Activated CD4-positive, alpha-beta memory T cell treated with anti-CD3 and anti-CD28 coated beads, Interleukin-2, amount 10 ng/mL, durations not matched to agents 7 days and 5 days (primary cell): ENCODE measurements at places on chromosomes 3 and 15. TPM values are rescaled to one million over a fixed set of nuclear protein-coding genes. Genes with fewer than 3 reads are reported as not detected.

Gene ROPN1
- not detected for total RNA-seq

Gene CCR9
- total RNA-seq: 0.28 TPM

Gene SLCO2A1
- total RNA-seq: not detected

Gene THPO
- total RNA-seq: not detected

Gene ERICH6
- total RNA-seq: 0.81 TPM

Gene RETNLB
- not detected for total RNA-seq

Gene MST1R
- 1.5 TPM for total RNA-seq

Gene CDAN1
- total RNA-seq: 22.1 TPM

DNA sequence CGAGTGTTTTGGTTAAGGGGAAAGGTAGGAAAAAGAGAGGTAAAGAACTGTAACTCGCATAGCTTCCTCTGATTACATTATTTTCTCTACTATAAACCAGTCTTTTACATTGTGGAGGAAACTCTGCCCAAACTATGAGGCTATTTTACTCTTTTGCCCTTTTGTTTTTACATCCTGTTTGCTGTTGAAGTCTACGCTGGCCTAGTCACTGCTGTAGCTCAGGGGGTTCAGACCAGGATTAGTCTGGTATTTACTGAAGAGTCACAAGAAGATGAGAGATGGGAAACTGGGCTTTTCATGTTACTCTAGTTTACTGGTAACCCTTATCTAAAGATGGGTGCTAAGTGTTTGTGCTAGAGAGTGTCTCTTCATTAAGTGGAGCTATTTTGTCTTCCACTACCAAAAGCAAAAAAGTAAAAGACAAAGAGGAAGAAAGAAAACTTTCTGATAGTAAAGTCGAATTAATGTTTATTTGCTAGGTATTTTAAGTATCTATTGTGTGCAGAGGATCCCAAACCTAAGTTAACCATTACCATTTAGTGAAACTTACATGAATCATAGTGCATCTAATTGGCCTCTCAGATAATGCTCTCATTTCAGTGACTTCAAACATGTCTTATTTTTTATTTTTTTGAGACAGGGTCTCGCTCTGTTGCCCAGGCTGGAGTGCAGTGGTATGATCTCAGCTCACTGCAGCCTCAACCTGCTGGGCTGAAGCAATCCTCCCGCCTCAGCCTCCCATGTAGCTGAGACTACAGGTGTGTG is 10.9 kb downstream of the RARB start:
- no peaks in the 10 kb centered on the region for H3K4me1 ChIP-seq
- no peak overlapping the region for H3K27ac ChIP-seq
- H3K27me3 ChIP-seq: no peaks in the 10 kb centered on the region

- peak; percentile 23 for DNase-seq
- H3K4me3 ChIP-seq: no peak overlapping the region
- H3K36me3 ChIP-seq: peaks cover 39% of the 10 kb centered on the region
- peaks cover 24% of the 10 kb centered on the region for H3K4me1 ChIP-seq
These were observed 61.7 kb downstream of the IL1RAP start for GRCh38 chr3:190575437-190576185.

GRCh38 chr3:133924041-133924440 is 28.4 kb upstream of the RAB6B start:
- DNase-seq: no peak
- H3K4me1 ChIP-seq: peaks cover 9% of the 10 kb centered on the region
- no peak overlapping the region for H3K27ac ChIP-seq
- peaks cover 45% of the 10 kb centered on the region for H3K27me3 ChIP-seq
- H3K4me3 ChIP-seq: no peak overlapping the region

GRCh38 chr15:45134682-45135604 is 5.1 kb downstream of the DUOX1 start:
- no peak for DNase-seq
- H3K27ac ChIP-seq: no peak overlapping the region
- H3K27me3 ChIP-seq: peaks cover 43% of the 10 kb centered on the region
- H3K4me1 ChIP-seq: peaks cover 15% of the 10 kb centered on the region
- H3K36me3 ChIP-seq: no peaks in the 10 kb centered on the region

- no peaks in the 10 kb centered on the region for H3K36me3 ChIP-seq
- H3K4me3 ChIP-seq: no peak overlapping the region
These were observed 260.6 kb downstream of the GOLGA6L6 start for GRCh38 chr15:20280933-20281463.

DNA sequence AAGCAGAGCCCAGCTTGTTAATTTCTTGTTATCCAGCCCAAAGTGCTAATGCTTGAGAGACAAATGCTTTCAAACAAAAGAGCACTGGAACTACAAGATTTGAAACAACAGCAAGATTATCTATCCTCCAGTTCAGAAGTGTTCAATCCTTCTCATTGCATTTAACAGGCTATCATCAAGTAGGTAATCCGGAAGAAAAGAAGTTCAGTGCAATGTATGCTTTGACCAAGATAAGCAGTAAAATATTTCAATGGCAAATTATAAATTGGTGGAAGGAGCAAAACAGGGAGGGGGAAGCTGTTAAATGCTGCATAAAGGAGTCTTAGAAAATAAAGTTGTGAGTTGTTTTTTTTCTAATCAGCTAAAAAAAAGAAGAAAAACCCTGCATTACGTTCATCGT is 8.8 kb downstream of the LRIG1 start:
- H3K36me3 ChIP-seq: peaks cover 13% of the 10 kb centered on the region
- H3K4me3 ChIP-seq: no peak overlapping the region
- H3K4me1 ChIP-seq: peaks cover 95% of the 10 kb centered on the region
- no peaks in the 10 kb centered on the region for H3K27me3 ChIP-seq
- no peak for DNase-seq

DNA sequence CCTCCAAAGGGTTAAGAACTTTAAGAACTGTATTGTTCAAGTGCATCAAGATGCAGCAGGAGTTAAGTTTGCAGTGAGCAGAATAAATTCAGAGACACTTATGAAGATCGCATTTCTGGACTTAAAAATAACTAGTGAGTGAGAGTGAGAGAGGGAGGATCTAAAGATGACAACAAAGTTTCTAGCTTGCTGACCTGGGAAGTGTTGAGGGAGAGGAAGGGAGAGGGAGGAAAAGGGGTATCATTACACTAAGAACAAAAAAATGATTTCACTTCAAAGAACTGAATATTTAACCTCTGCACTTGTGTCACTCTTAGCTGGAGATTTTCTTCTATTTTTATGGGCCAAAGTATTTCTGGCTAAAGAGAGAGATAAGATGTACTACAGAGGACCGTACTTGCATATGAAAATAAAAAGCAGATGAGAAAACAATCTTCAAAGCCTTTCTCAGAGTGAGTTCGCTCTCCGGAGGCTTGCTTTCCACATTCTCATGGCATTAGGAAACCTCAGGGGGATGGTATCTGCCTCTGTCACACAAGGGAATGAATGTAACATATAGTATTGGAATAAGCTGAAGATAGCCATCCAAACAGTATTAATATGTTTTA is 91.4 kb upstream of the TJP1 start:
- no peak overlapping the region for H3K27ac ChIP-seq
- DNase-seq: no peak
- no peaks in the 10 kb centered on the region for H3K4me1 ChIP-seq
- H3K36me3 ChIP-seq: no peaks in the 10 kb centered on the region

- H3K36me3 ChIP-seq: no peaks in the 10 kb centered on the region
- DNase-seq: no peak
- no peak overlapping the region for H3K4me3 ChIP-seq
These were observed 55.7 kb downstream of the SYNPR start for GRCh38 chr3:63333815-63334214.

DNA sequence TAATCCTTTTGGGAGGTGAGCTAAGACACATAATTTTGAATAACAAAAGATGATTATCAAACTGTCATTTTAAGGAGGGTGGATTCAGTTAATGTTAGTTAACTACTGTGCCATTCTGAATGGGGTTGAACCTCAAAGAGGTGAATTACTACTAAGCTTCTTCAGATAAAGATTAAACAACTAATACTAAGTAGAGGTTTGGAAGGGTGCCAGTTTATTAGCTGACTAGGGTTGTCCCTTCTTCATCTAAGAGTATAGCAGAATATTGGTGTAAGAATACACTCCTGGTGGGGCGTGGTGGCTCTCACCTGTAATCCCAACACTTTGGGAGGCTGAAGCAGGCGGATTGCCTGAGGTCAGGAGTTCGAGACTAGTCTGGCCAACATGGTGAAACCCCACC is 123.1 kb upstream of the LRRFIP2 start:
- H3K36me3 ChIP-seq: peaks cover 66% of the 10 kb centered on the region
- no peak for DNase-seq
- H3K4me3 ChIP-seq: no peak overlapping the region

DNA sequence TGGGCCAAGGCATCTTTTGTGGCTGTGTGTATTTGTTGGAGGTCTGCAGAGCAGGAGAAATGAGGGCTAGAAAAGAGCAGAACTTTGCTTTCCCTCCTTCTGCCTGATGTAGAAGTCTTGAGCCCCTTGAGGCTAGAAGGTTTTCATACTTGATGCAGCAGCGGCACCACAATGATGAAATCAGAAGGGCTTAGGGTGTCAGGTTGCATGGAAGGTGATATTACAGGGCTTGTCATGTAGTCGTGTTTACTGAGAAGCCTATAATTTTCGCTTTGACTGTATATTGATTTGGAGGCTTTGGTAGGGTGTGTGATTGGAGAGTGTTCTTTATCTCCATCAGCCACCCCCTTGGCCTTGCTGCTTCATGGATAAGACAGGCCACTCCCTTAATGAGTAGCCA is 339.8 kb downstream of the THSD4 start:
- no peaks in the 10 kb centered on the region for H3K4me1 ChIP-seq
- H3K36me3 ChIP-seq: no peaks in the 10 kb centered on the region
- DNase-seq: no peak

DNA sequence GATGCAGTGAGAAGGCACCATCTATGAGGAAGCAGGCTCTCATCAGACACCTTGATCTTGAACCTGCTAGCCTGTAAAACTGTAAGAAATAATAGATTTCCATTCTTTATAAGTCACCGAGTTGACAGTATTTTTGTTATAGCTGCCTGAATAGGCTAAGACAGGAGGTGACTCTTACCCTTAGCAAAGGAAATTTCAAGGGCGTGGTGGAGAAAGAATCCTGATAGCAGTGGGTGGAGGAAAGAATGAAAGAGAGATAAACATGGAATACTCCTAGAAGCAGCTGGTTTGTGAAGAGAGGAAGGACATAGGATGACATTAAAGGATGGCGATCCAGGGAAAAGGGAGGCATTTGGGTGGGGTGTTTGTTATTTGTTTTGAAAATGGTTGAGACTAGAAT is 41.4 kb downstream of the SIDT1 start:
- no peak overlapping the region for H3K4me3 ChIP-seq
- peaks cover 6% of the 10 kb centered on the region for H3K36me3 ChIP-seq
- H3K27ac ChIP-seq: no peak overlapping the region
- no peaks in the 10 kb centered on the region for H3K27me3 ChIP-seq
- peaks cover 5% of the 10 kb centered on the region for H3K4me1 ChIP-seq

DNA sequence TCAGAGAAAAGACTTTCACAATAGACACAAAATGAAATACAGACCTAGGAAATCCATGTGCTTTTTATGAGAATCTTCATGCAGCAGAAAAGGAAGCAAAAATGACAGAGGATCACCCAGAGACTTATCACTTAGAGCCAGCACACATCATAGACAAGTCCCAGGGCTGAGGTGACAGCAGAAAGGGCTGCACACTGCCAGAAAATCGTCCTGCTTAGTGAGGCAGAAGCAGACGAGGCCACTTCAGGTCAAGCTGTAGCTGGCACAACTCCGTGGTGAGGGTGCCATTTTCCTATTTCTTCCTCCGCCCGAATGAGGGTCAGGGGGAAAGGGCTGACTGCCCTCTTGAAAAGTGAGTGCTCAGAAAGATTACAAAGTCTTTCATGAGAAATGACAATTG is 95.9 kb upstream of the TNIK start:
- H3K27ac ChIP-seq: no peak overlapping the region
- H3K4me1 ChIP-seq: peaks cover 28% of the 10 kb centered on the region
- H3K36me3 ChIP-seq: peaks cover 3% of the 10 kb centered on the region
- no peaks in the 10 kb centered on the region for H3K27me3 ChIP-seq
- DNase-seq: no peak

- H3K36me3 ChIP-seq: no peaks in the 10 kb centered on the region
- peaks cover 6% of the 10 kb centered on the region for H3K27me3 ChIP-seq
- no peak overlapping the region for H3K27ac ChIP-seq
- no peak for DNase-seq
- peaks cover 46% of the 10 kb centered on the region for H3K4me1 ChIP-seq
These were observed 55.1 kb upstream of the ATOSA start for GRCh38 chr15:52734329-52734728.

GRCh38 chr3:188007897-188008296 is 146.1 kb upstream of the LPP start:
- DNase-seq: no peak
- H3K36me3 ChIP-seq: peaks cover 13% of the 10 kb centered on the region
- H3K4me3 ChIP-seq: no peak overlapping the region
- peaks cover 28% of the 10 kb centered on the region for H3K4me1 ChIP-seq
- H3K27ac ChIP-seq: no peak overlapping the region

DNA sequence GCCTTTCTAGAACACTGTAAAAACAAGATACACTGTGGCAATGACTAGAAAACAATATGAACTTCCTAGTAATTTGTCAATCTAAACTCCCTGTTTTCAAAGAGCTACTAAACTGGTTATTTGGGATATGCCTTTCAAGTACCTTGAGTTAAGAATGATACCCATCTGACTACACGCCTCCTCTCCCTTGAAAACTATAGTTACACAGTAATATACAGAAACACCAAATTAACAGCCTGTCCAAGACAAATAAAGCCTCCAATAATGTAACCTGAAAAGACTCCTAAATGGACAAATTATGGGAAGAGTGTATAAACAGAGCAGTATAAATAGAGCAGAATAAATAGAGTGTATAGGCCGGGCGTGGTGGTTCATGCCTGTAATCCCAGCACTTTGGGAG is 70.1 kb downstream of the SMARCC1 start:
- no peak overlapping the region for H3K4me3 ChIP-seq
- peaks cover 43% of the 10 kb centered on the region for H3K36me3 ChIP-seq
- H3K27ac ChIP-seq: no peak overlapping the region

DNA sequence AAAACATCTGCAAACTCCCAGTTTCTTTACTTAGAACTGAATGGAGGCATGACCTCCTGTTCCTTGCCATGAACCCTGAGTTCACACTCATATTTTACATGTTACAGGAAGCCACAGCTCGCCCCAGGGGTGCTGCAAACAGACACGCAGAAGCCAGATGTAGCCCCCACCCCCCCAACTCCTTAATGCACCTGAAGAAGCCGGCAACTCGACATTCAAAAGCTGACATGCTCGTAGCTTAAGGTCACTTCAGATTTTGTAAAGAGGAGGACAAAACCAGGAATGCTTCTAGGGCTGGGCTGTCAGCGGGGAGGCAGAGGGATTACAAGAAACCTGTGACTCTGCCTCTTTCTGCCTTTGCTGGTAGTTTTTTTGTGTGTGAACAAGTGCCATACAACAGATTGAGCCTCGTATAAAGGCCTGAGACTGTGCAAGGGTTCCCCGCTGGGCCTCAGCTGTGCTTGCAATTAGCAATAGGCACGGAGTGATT is 42.0 kb upstream of the FEZF2 start:
- DNase-seq: no peak
- no peak overlapping the region for H3K27ac ChIP-seq
- H3K4me3 ChIP-seq: no peak overlapping the region
- H3K4me1 ChIP-seq: no peaks in the 10 kb centered on the region
- H3K36me3 ChIP-seq: no peaks in the 10 kb centered on the region

- no peak overlapping the region for H3K27ac ChIP-seq
- H3K36me3 ChIP-seq: no peaks in the 10 kb centered on the region
- no peak for DNase-seq
- no peak overlapping the region for H3K4me3 ChIP-seq
- no peaks in the 10 kb centered on the region for H3K4me1 ChIP-seq
- H3K27me3 ChIP-seq: no peaks in the 10 kb centered on the region
These were observed 333.4 kb downstream of the NAALADL2 start for GRCh38 chr3:175192536-175192935.
